Left ventricle myocardium inferior (tissue), 1 donor: ENCODE measurements at places on chromosomes 6 and 20. TPM values are rescaled to one million over a fixed set of nuclear protein-coding genes. Genes with fewer than 3 reads are reported as not detected.
A peak's percentile ranks its signal among the peaks of the same experiment; 100 is the strongest.

Gene CFAP61
- 54.8 TPM for total RNA-seq

GRCh38 chr6:26556263-26557070 is 18.3 kb downstream of the HMGN4 start:
- H3K27me3 ChIP-seq = no peaks in the 10 kb centered on the region
- H3K4me1 ChIP-seq = peaks cover 26% of the 10 kb centered on the region
- H3K36me3 ChIP-seq = no peaks in the 10 kb centered on the region
- no peak overlapping the region for H3K4me3 ChIP-seq
- H3K27ac ChIP-seq = peak overlapping the region; percentile 23

DNA sequence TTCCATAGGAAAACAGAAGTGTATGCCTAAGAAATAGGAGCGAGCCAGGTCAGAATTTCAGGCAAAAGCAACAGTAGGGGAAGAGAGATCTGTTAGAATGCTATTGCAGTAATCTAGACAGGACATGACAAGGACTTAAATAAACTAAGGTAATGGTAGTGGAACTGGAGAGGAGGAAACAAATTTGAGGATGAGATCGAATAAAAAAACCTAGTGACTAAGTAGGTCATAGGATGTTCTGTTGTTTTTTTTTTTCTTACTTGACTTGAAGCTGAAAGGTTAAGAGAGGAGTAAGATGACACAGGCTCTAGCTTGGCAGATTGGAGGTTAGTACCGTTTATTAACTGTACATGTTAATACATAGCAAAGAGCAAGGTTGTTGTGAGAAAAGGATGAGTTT is 28.6 kb downstream of the ORC3 start:
- H3K27me3 ChIP-seq = no peaks in the 10 kb centered on the region
- no peak overlapping the region for H3K4me3 ChIP-seq
- peaks cover 27% of the 10 kb centered on the region for H3K36me3 ChIP-seq

DNA sequence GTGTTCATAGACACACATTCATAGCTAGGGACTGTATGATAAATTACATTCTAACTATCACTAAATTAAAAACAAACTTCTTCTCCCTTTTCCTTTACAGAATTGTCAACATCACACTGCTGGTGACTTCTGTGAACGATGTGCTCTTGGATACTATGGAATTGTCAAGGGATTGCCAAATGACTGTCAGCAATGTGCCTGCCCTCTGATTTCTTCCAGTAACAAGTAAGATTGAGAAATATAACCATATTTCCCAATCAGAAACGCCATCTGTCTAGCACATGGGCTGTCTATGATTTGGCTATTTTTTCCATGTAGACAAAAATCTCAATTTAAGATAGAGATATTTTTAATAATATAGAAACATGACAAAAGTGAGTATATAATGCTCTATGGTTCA is 367.7 kb downstream of the ARHGAP18 start:
- no peak overlapping the region for H3K4me3 ChIP-seq
- peaks cover 52% of the 10 kb centered on the region for H3K4me1 ChIP-seq
- peaks cover 9% of the 10 kb centered on the region for H3K36me3 ChIP-seq
- no peak for DNase-seq
- peak overlapping the region; percentile 65 for H3K27ac ChIP-seq

DNA sequence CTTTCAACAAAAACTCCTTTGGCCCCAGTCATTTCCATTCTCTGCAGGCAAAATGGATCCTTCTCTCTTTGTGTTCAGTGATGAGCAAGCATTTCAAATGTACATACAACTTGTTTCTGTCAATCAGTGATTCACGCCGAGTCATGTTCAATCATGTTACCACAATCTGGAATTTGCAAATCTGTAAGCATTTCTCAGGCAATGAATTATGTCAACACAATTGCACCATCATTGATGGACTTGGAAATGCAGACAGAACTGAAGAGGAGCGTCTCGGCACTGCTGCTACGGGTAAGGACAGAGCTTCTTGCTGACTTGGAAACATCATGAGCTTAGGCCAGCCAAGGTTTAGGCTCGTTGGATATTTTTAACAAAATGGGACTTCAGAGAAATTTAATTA is 132.8 kb upstream of the AGPAT4 start:
- H3K36me3 ChIP-seq = no peaks in the 10 kb centered on the region
- peaks cover 6% of the 10 kb centered on the region for H3K4me1 ChIP-seq
- DNase-seq = no peak
- H3K27me3 ChIP-seq = no peaks in the 10 kb centered on the region
- H3K27ac ChIP-seq = no peak overlapping the region

GRCh38 chr20:818001-818664 is 15.4 kb upstream of the FAM110A start:
- H3K27me3 ChIP-seq = peaks cover 33% of the 10 kb centered on the region
- peaks cover 14% of the 10 kb centered on the region for H3K4me1 ChIP-seq
- H3K4me3 ChIP-seq = no peak overlapping the region
- H3K27ac ChIP-seq = no peak overlapping the region
- DNase-seq = no peak
